ENCODE measurements at places on chromosomes 7 and 10.

- no peak for DNase-seq
Measured at GRCh38 chr7:2498708-2499107, 20.9 kb upstream of the LFNG start.

DNA sequence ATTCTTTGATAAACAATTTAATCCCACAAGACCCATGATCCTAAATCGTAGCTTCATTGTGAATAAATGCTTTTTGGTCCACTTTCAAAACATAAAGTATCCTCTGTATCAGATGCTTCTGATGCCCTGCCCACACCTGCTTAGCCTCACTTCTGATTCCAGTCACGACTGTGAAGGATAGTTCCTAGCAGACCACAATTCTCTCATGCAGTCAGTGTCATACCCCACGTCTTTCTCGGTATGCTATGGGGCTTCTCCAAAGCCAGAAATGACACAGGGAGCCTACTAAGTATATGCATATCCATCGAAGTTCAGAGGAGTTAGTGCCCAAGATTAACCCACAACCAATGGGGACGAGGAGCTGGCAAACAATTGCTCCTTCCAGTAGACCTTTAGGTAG is 27.6 kb upstream of the CTNNA3 start:
- DNase-seq, result no peak

GRCh38 chr7:126210707-126211106 is 1042.0 kb downstream of the GRM8 start:
- no peak for DNase-seq

DNA sequence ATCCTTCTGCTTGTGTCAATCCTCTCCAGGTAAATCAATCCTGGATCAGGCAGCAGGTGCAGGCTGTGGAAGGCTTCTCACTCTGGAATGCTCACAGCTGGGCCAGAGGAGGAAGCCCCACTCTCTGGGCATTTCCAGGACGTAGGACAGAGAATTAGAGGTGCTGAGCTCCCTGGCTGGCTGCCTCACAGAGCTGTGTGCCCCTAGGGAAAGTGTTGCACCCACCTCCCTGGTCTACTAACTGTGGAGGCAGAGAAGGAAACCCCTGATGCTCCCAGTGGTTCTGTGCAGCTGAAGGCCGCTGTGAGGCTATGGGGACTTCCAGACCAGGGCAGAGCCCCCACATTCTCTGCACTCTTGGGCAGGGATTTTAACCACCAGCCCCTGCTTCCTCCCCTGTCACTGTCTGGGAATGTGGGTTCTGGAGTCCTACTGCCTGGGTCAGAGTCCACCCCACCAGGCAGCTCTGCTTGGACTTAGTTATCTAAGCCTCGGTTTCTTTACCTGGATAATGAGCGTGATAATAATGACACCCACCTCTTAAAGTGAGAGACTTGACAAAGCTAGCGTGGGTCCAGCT is 73.5 kb upstream of the EEPD1 start:
- no peak for DNase-seq

- peak; percentile 44 for DNase-seq
Measured at GRCh38 chr7:24819916-24820689, 62.8 kb upstream of the GSDME start.

GRCh38 chr7:51366930-51367613 is 50.5 kb upstream of the COBL start:
- DNase-seq, result peak; percentile 30

DNA sequence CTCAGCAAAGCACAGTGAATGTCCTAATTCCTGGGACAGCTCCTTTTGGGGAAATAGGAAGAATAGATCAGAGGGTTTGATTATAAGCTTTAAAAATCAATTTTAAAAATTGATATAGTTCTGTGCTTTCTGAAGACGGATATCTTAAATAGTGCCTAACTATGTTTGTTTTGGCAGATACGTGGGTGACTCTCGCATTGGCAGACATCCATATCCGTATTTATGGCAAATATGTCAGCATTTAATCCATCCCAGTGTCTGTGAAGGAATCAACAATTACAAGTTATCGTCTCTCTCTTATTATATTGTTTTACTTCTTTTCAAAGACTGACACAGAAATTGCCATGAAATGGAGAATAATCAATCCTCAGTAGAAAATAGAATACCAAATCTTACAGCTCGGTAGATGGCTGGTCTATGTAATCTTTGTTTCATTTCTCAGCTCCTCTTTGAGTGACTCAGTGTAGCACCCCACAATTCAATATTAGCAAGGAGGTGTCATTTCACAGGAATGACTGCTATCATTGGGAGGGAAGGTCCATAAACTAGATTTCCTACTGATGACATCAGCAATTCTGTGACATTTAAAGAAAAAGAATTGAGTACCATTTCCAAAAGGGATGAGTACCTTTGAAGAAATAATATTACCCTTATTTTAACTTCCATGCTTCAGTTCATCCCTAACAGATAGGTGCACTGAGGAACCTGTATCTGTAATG is 186.4 kb upstream of the NFE2L3 start:
- DNase-seq, result no peak

DNA sequence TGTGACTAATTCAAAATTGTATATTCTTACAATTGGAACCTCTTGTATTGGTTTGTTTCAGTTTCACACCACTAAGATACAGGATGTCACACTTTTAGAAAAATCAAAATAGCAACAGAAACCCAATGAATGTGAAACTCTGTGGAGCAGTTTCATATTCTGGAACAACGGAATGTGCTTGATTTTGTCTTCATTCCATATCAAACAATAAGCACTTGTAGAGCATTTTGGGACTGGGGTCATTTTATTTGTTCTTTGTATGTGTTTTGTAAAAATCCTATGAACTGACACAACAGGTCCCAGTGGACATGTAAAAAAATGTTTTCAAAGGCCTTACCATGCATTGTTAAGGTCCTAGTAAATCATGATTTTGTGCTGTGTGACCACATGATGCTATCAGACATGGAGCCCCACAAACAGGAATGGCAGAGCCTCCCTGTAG is 123.1 kb downstream of the DKK1 start:
- no peak for DNase-seq

GRCh38 chr7:74044366-74045350 is 16.7 kb downstream of the ELN start:
- DNase-seq, result peak; percentile 86

GRCh38 chr10:34116220-34116641 is 698.9 kb downstream of the PARD3 start:
- no peak for DNase-seq

- no peak for DNase-seq
Measured at GRCh38 chr7:63009771-63010170, 988.9 kb upstream of the ZNF722 start.

DNA sequence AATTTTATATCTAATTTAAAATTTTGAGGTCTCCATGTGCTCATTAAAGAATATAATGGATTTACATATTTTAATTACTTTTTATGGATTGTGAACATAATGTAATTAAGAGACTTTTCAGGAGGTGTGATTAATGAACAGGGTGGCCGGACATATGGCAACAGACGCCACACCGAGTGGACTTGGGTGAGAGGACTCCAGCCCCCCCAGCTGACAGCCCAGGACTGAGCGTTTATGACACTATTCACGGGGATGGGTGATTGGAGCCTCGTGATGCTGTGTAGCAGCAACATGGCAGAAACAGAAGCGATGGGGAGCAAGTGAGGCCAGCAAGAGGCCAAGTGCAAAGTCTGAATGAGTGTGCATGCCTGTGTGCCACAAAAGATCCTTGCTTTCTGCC is 1176.9 kb downstream of the TYW1 start:
- no peak for DNase-seq
